Activated naive CD4-positive, alpha-beta T cell treated with anti-CD3 and anti-CD28 coated beads, Interleukin-2, amount 10 ng/mL, durations not matched to agents 5 hours and 36 hours (primary cell): ENCODE measurements at places on chromosomes 4 and X. TPM values are rescaled to one million over a fixed set of nuclear protein-coding genes. Genes with fewer than 3 reads are reported as not detected.

Gene COL4A5
- not detected for total RNA-seq

Gene ARAF
- 71.6 TPM for total RNA-seq

Gene SAGE1
- not detected for total RNA-seq

Gene ALPK1
- 17.1 TPM for total RNA-seq

Gene PRSS12
- not detected for total RNA-seq

Gene ELF4
- 36.7 TPM for total RNA-seq

Gene PARM1
- total RNA-seq: 0.08 TPM

Gene TMSB15C
- 2.9 TPM for total RNA-seq

Gene ITGB1BP2
- total RNA-seq: 3.9 TPM

Gene FAT1
- total RNA-seq: 0.07 TPM

Gene PNMA5
- 0.15 TPM for total RNA-seq

Gene UGT2B15
- total RNA-seq: not detected

Gene FAM193A
- total RNA-seq: 30.2 TPM

Gene BMX
- total RNA-seq: not detected

Gene DAPP1
- total RNA-seq: 33.1 TPM

Gene ARX
- total RNA-seq: not detected

Gene SYTL4
- not detected for total RNA-seq
